Left kidney (tissue), 8 donors: ENCODE measurements at places on chromosomes 3 and 15. TPM values are rescaled to one million over a fixed set of nuclear protein-coding genes. Genes with fewer than 3 reads are reported as not detected.
A peak's percentile ranks its signal among the peaks of the same experiment; 100 is the strongest.

GRCh38 chr15:38954090-38954489 is 389.5 kb upstream of the RASGRP1 start:
- DNase-seq = no peak

- DNase-seq = no peak
Measured at GRCh38 chr15:82944821-82945220, 7.7 kb downstream of the HOMER2 start.

- no peak for DNase-seq
Measured at GRCh38 chr15:94366781-94367180, 135.4 kb downstream of the MCTP2 start.

GRCh38 chr3:184135149-184135910 is at the start of gene EIF2B5:
Gene EIF2B5, plus strand, starts transcription at chr3:184135358. Its CDS starts 28 bp downstream, at chr3:184135386.
- peak; percentile 93 for DNase-seq

DNA sequence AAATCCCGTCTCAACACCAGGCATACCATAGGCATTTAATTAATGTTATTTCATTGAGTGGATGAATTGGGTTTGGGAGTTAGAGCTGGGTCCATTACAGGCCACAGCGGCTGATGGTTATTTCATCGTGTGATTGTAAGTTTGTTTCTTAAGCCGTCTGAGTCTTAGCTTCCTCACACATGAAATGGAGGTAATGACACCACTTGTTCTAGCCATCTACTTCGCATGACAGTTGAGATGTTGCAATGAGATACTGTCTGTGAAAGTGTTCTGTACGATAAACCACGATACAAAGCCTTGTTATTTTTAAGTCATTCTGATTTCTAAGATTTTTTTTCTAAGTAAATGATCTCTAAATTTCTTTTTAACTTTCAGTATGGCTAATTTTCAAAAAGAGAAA is 8.6 kb upstream of the TP63 start:
- no peak for DNase-seq

GRCh38 chr3:146035366-146035765 is 125.6 kb downstream of the PLOD2 start:
- DNase-seq = no peak

GRCh38 chr3:185366074-185366335 is 3.1 kb downstream of the MAP3K13 start:
- no peak for DNase-seq

GRCh38 chr3:159861369-159861987 is 127.2 kb upstream of the IL12A start:
- DNase-seq = no peak

- no peak for DNase-seq
Measured at GRCh38 chr3:157639756-157640426, 136.7 kb upstream of the VEPH1 start.

GRCh38 chr3:128492671-128493569 is at the start of gene GATA2:
Gene GATA2, minus strand, starts transcription at chr3:128493201. Its CDS starts 6,170 bp downstream, at chr3:128487031.
- no peak for DNase-seq

DNA sequence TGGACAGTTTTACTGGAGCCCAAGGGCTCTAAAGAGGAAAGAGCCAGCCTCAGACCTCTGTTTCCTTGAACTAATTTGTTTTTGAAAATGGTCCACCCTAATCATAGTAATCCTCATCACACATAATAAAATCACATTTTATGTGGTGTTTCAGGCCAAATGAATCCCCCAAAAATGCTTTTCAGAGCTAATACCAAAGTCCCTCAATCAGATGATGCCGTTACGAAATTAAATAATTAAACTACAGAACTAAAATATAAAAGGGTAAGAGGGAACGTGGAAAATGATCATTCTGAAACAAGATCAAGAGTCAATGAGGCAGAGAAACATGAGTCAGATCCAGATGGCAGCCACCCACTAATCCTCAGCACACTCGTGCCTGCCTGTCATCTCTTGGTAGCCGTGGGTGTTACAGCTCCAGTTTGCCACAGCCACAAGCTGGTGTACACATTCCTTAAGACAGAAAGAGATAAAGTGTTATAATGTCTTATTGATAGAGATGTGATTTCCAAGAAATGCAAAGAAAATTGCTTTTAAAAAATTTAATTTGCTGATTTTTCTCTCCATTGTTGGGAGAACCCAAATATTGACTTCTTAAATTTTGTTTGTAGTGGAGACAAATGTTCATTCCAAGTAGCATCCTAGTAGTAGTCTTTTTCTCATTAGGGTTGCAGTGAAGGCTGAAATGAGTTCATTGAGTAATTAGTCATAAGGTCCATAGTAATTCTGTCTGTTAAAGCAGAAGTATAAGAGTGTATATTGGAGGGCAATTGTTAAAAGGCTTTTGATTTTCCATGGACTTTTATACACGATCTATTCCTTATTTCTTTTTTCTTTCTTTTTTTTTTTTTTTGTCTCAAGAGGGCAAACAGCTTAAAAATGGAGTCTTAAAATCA is 104.2 kb downstream of the AGBL1 start:
- no peak for DNase-seq

- no peak for DNase-seq
Measured at GRCh38 chr15:47866446-47866845, 149.1 kb downstream of the SEMA6D start.

GRCh38 chr3:107981471-107982111 is 109.2 kb downstream of the CD47 start:
- no peak for DNase-seq

DNA sequence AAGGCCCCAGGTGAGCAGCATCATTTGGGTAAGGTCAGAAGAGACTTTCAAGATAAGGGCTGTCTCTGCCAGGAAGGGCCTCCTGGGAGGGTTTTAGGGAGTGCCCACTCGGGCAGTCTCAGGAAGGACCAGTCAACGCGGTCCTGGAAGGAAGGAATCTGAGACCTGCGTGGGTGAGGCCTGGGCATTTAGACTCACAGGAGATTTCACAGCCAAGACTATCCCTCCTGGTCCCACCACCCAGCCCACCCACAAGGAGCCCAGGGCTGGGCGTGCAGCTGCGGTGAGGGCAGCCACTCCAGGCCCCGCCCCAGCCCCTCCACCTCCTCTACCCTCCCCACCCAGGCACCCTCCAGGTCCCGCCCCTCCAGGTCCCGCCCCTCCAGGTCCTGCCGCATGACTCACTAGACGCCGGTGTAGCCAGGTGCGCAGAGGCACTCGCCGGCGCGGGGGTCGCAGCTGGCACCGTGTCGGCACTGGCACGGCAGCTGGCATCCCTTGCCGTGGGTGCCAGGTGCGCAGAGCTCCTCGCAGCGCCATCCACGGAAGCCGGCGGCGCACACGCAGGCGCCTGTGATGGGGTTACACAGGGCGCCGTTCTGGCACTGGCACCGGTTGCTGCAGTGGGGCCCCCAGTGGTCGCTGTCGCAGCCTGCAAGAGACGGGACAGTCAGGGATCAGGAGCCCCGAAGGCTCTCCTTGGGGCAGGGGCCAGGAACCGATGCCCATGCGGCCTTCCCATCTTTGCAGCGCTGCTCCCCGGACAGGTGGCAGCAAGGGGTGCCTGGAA is 112.7 kb downstream of the RAB11A start:
- DNase-seq = no peak

DNA sequence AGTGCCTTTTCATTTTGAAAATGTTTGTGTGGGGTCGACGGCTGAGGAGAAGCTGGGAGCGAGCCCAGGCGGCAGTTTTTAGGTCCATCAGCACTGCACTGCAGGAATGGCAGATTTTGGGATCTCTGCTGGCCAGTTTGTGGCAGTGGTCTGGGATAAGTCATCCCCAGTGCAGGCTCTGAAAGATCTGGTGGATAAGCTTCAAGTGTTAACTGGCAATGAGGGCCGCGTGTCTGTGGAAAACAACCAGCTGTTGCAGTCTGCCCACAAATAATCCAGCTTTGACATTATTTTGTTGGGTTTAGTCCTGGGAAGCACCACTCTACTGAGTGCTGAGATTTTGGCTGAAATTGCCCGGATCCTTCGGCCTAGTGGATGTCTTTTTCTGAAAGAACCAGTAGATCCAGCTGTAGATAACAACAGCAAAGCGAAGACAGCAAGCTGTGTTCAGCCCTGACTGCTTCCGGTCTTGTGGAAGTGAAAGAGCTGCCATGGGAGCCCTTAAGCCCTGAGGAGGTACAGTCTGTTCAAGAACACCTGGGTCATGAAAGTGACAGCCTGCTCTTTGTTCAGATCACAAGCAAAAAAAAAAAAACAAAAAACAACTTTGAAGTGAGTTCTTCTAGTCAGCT is 13.1 kb upstream of the ANP32A start:
- no peak for DNase-seq

- no peak for DNase-seq
Measured at GRCh38 chr3:101155825-101156224, 162.6 kb upstream of the ABI3BP start.

- no peak for DNase-seq
Measured at GRCh38 chr3:52216585-52217408, 8.6 kb downstream of the TLR9 start.

DNA sequence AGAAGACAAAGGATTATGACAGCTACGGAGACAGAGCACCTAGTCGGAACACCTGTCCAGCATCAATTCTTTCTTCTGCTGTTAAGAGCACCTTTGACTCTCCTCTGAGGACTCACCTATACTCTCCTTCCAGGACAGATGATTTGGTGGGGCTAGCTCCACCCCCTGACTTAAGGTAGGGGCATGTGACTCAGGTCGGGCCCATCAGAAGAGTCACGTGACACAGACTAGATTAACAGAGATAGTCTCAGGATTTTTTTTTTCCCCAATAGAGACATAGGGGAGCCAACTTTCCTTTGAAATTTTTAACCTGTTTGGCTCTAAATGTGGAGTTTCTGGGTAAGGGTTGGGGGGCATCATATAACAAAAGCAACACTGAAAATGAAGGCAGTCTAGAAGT is 11.4 kb upstream of the WNT5A start:
- no peak for DNase-seq

- DNase-seq = no peak
Measured at GRCh38 chr3:123344907-123345594, 103.8 kb downstream of the ADCY5 start.

- no peak for DNase-seq
Measured at GRCh38 chr3:183555541-183556081, at the start of gene KLHL6. Gene KLHL6, minus strand, starts transcription at chr3:183555706. Its CDS starts 53 bp downstream, at chr3:183555653.

- DNase-seq = no peak
Measured at GRCh38 chr15:70185251-70185711, 87.6 kb upstream of the TLE3 start.

GRCh38 chr15:89450076-89451006 is 46.0 kb downstream of the RHCG start:
- no peak for DNase-seq

DNA sequence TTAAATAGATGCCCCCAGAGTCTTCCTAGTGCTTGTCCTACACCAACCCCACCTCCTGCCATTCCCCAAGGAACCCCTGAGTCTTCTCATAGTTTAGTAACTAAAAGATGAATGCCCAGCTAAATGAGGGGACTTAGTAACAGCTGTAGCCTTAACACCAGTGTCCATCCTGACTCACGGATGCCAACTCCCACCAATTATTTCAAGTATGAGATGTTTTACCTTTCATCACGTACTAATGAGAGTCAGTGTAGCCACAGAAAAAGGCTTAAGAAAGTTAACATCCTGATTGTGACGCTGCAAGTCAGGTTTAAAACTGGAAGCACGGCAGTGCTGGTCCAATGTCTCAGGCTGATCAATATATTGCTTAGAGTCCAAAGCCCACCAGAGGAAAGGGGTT is 109.9 kb downstream of the FMN1 start:
- no peak for DNase-seq

DNA sequence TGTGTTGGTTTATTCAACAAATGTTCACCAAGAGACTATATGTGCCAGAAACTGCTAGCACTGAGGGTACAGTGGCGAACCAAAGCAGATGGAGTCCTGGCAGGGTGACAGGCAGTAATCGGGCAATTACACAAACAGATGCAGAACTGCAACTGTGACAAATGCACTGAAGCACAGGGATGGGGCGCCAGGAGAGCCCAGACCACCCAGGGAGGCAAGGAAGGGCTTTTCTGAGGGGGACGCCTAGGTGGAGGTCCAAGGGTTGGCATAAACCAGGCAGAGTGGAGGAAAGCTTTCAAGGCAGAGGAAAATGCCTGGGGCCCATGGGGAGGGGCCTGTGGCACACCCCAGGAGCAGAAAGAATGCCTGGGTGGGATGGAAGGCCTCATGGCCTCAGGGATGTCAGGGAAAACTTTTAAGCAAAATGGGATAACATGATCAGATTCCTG is 5.5 kb downstream of the DIS3L start:
- DNase-seq = no peak

DNA sequence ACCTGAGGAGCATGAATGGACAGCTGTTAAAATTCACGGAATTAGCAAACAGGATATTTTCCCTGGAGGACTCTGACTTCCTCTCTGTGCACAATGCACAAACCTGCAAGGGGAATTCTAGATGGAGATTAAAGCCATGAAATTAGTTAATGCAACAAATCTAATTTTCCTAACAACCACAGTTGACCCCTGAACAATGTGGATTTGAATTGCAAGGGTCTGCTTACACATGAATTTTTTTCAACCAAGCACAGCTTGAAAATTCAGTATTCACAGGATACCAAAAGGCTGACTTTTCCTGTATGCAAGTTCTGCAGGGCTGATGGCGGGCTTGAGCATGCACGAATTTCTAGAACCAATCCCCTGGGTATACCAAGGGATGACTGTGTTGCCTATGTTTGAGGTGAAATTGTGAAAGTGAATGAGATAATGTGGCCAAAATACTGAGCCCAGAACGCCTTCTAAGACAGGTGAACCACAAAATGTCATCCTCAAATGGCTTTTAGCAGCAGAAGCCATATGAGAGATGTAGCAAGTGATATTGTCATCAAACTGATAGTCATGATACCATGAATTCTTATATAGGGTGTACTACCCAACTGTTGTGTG is 52.5 kb downstream of the COL8A1 start:
- DNase-seq = no peak

DNA sequence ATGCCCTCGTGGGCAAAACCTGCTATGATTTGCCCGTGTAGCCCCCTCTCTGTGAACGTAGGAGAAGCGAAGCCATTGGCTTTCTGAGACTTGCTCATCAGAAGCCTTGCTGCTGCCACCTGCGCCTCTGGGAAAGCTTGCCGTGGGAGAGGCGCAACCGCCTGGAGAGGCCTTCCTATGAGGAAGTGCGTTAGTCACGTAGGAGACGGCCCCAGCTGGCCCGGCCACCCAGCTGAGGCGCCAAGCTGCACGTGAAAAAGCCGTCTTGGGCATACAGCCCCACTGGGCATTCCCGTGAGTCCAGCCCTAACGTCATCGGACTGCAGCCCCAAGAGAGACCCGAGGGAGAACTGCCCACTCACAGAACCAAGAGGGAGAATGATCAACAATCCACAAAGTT is 49.1 kb upstream of the TJP1 start:
- DNase-seq = no peak

- no peak for DNase-seq
Measured at GRCh38 chr3:18870642-18871041, 277.7 kb upstream of the KCNH8 start.

GRCh38 chr3:76561494-76562236 is 478.2 kb upstream of the ROBO2 start:
- no peak for DNase-seq

Gene GP5
- polyA plus RNA-seq = 0.40 TPM

Gene SETD2
- polyA plus RNA-seq = 79.8 TPM

Gene HEMK1
- polyA plus RNA-seq = 22.8 TPM

Gene CPLX3
- polyA plus RNA-seq = not detected

Gene POTEB
- not detected for polyA plus RNA-seq

Gene MCTP2
- 22.3 TPM for polyA plus RNA-seq

Gene A4GNT
- 1.8 TPM for polyA plus RNA-seq

Gene CLEC3B
- polyA plus RNA-seq = 11.9 TPM

Gene IL17RB
- 16.7 TPM for polyA plus RNA-seq

Gene ROPN1
- polyA plus RNA-seq = 0.25 TPM

Gene ANKUB1
- 0.52 TPM for polyA plus RNA-seq

Gene EFCC1
- 1.7 TPM for polyA plus RNA-seq

Gene TMCO5A
- polyA plus RNA-seq = not detected
